ENCODE measurements at places on chromosomes 3 and 15.

- DNase-seq = no peak
These were observed 11.0 kb downstream of the LEKR1 start for GRCh38 chr3:156837115-156837514.

GRCh38 chr15:47644722-47645121 lies 72.6 kb upstream of the SEMA6D start:
- no peak for DNase-seq

- DNase-seq = no peak
These were observed 224.7 kb upstream of the GBE1 start for GRCh38 chr3:81985996-81986723.

GRCh38 chr3:88031642-88032077 lies 27.1 kb downstream of the CGGBP1 start:
- no peak for DNase-seq

DNA sequence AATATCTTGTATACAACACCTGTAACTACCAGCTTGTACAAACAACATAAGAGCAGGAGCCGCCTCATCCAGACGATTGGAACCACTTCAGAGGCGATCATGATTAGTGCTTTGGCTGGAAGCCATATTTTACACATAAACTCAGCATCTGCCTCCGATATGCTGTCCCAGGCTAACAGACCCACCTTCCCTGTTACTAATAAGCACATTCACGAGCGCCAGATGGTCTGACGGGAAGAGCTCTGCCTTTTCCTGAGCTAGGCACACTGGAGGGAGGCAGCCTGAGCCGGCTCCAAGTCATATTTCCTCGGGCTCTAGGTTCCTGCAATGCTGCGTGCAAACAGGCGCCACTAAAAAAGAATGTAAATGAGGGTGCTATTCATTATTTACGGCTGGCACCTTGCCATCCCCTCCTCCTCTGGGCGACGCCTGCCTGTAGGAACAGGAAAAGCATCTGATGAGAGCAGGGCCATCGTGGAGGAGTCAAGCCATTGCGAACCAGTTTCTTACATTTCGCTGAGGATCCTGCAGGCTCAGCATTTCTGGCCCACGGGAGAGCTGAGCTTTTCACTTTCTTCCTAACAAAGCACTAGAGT lies 98.2 kb downstream of the ANXA2 start:
- no peak for DNase-seq
